Nucleus accumbens (tissue), 56 donors: ENCODE measurements at places on chromosomes 12 and 14.

DNA sequence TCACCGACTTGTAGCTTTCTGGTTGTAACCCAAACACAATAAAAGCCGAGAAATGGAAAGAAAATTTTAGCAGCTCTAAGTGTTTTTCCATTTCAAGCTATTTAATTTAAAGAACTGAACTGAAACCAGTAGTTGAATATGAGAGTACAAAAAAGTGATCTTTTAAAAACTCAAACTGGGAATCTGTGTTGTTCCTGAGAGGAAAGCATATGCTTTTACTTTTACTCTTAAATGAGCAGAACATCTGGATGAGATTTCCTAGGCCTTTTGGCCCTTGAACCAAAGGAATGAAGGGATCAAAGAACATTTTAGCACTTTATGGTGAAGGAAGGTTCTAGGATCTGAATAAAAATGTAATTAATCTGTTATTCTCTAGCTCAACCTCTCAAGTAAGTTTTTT lies 1.3 kb downstream of the KERA start:
- DNase-seq, result no peak

DNA sequence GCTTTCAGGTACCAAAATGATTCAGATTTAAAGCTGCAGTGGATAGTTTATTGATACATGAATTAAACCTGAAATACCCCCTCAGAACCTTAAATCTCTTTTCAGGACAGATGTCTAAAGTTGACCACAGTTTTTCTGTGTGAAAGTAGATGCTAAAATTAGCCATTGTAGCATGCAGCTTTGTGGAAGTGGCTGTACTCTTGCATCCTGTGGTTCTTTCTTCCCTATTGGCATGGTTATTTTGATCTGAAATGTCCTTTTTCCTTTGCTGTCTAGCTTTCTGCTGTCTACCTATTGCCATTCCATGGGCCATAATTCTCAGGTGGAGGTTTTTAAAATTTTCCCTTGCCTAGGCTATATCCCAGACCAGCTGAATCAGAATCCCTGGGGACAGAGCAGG lies 455.6 kb downstream of the ZFP36L1 start:
- no peak for DNase-seq

- DNase-seq, result no peak
Observed at GRCh38 chr12:116495260-116495659, 63.9 kb upstream of the MAP1LC3B2 start.

DNA sequence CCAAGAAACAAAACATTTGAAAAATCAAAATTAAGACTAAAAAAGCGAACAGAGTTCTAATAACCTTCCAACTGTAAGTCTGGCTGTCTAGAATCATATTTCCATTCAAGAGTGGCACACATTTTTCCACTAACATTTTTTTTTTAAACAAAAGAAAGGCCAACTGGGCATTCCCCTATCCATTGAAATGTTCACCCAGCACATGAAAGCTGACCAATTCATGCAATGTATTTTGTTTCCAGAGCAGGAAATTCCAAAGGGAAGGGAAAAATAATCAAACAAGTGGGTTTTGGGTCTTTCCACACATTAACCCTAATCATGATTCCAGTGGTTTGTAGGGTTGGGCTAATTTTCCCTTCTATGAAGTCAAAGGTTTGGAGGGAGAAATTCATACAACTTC lies 206.5 kb downstream of the CALM1 start:
- no peak for DNase-seq

DNA sequence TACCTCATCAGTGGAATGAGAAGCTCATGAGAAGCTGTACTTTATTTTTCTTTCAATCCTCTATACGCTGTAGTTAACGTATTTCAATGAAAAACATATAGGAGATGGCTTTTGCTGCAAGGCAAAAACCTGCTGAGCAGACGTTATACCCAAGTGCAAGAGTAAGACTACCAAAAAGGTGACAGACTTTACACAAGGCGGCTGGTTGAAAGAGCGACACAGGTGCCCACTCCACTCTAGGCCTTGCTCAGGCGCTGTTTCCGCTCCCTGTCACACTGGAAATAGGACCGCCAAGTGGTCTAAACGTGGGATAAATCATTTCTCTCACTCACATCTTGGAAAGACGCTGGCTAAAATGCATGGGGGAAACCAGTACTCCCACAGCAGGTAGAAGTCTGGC lies 54.5 kb downstream of the PPP2R5C start:
- DNase-seq, result no peak

- DNase-seq, result no peak
Observed at GRCh38 chr12:100877776-100878175, 83.2 kb downstream of the ANO4 start.

- DNase-seq, result no peak
Observed at GRCh38 chr14:39469094-39469710, 37.0 kb upstream of the FBXO33 start.

DNA sequence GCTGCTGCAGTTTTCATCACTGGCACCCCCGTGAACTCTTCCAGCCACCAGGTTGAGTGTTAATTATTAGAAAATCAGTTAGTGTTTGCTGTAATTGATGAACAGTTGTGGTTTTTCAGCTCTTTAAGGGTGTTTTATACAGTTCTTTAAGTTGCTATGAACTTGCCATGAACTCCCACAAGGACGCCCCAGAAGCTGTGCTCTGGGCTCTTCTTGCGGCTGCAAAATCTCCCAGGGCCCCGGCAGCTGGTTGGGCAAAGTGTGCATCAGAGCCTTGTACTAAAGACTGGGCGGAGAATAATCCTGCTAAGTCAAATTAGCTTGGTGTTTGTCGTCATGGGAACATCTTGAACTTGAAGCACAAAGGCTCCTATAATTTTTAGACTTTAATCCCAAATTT lies 82.2 kb downstream of the EML1 start:
- DNase-seq, result no peak

- no peak for DNase-seq
Observed at GRCh38 chr12:31626270-31626995, 33.1 kb upstream of the ETFBKMT start.

- DNase-seq, result peak; percentile 33
Observed at GRCh38 chr12:131831635-131832041, 3.4 kb downstream of the MMP17 start.

- no peak for DNase-seq
Observed at GRCh38 chr12:53308276-53308675, 8.8 kb downstream of the MYG1 start.

GRCh38 chr12:64273527-64274403 lies 51.7 kb upstream of the KICS2 start:
- DNase-seq, result no peak

DNA sequence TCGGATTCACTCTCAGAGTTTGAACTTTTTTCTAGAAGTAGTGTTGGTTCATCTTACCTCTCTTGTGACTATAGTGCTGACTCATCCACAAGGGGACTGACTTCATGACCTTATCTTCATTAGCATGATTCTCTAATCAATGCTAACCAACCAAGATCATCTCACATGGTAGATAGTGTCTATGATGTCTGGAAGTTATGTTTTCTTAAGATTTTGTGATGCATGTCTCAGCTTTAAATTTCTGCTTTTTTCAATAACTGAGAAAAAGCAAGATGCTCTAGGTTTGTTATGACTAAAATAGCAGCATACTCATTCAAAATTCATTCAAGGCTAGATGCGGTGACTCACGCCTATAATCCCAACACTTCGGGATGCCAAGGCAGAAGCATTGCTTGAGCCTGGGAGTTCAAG lies 12.3 kb upstream of the SLC35E3 start:
- DNase-seq, result no peak

GRCh38 chr14:58280954-58281787 lies 17.2 kb upstream of the ARID4A start:
- no peak for DNase-seq

GRCh38 chr14:61927520-61927919 lies 165.3 kb downstream of the SNAPC1 start:
- DNase-seq, result no peak

DNA sequence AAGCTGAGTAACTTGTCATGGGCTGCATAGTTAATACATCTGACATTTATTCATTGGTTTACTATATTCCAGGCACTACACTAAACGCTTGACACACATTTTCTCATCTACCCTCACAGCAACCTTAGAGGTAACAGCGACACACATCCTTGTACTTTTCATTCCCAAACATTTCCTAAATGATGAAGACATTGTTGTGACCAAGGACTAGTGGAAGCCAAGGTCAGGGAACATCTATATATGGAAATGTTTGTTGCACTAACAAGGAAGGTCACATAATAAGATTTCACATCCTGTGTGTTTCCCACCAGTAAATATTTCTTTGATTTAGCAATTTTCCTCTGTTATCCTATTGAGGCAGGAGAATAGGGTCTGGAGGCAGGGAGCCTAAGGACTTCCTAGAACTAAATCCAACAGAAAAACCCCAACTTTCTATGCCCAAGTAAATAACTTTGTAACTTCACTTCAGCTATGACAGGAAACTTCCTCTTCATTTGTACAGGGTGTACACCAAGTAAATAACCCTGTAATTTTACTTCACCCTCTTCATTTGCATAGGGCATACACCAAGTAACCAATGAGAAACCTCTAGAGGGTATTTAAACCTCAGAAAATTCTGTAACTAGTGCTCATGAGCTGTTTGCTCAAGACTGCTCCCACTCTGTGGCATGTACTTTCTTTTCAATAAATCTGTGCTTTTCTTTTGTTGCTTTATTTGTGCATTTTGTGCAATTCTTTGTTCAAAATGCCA lies 48.4 kb downstream of the ZNF641 start:
- no peak for DNase-seq

- no peak for DNase-seq
Observed at GRCh38 chr12:98402091-98402490, 113.3 kb upstream of the TMPO start.

DNA sequence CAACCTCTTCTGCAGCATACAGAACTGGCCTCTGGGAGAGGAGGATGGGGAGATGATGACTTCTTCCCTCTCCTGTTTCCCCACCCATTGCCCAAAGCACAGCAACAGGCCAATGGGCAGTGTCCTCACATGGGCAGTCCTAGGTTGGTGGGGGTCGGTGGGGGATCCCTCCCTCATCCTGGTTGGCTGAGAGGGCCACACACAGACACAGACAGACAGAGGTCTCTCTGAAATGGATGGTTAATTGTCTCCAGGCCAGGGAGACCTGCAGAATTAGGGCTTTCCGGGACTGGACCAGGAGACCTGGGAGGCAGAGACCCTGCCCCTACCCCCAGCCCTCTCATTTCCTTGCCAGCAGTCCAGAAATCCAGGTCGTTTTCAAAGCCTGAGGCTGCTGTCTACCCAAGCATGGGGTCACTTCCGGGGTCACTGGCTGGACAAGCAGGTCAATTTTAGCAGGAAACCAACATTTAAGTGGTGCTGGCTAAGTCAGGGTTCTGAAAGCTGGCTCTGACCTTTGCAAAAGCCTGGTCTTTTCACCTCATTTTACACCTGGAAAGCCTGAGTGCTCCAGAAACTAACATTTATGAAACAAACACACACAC lies 48.6 kb upstream of the TBX3 start:
- DNase-seq, result no peak

GRCh38 chr12:2057795-2058408 lies 5.1 kb downstream of the CACNA1C start:
- DNase-seq, result no peak

GRCh38 chr14:71141701-71142374 lies 234.6 kb downstream of the PCNX1 start:
- DNase-seq, result no peak

- DNase-seq, result no peak
Observed at GRCh38 chr14:71319666-71320065, 412.4 kb downstream of the PCNX1 start.

DNA sequence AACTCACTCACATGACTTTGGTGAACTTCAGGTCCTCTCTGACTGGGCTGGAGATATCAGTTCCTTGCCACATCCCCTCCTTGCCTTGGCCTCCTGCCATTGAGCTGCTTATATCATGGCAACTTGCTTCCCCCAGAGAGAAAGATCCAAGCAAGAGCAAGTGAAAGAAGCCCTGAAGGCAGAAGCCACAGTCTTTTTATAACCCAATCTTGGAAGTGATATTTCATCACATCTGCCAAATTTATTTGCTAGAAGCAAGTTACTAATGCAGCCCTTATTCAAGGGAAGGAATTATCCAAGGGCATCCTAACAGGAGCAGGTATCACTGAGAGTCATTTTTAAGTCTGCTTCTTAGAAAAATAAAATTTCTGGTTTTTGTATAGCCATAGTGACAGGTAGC lies 127.8 kb downstream of the SLC38A4 start:
- no peak for DNase-seq

- no peak for DNase-seq
Observed at GRCh38 chr12:132103542-132104308, 40.4 kb downstream of the DDX51 start.

DNA sequence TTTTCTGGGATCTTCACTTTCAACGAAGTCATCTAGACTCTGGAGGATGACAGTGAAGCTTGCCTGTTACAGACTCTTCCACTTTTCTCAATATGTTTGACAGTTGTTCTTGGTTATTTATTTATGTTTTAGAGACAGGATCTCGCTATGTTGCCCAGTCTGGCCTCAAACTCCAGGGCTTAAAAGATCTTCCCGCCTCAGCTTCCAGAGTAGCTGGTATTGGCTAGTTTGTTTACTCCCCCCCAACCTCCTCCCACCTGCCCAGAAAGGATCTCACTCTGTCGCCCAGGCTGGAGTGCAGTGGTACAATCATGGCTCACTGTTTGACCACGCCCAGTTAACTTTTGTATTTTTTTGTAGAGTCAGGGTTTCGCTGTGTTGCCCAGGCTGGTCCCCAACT lies 3.3 kb downstream of the SPATS2 start:
- no peak for DNase-seq

GRCh38 chr12:70928071-70928470 lies 7.5 kb upstream of the PTPRR start:
- no peak for DNase-seq

DNA sequence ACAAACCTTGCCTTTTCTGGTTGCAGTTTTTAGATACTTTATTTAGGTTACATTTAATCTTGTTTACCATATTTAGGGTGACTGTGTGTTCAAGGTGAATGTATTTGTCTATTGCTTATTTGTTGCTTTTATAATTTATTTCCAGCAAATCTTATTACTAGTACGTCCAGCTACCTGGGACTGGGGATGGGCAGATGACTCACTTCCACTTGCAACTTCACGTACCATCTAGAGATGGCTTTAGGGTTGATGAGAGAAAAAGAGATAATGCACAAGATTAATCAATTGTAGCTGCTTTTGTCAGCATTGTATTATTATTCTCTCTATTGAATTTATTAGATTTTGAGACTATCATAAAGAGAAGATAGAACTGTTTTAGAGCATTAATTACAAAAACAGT lies 5.1 kb downstream of the MIPOL1 start:
- DNase-seq, result no peak

DNA sequence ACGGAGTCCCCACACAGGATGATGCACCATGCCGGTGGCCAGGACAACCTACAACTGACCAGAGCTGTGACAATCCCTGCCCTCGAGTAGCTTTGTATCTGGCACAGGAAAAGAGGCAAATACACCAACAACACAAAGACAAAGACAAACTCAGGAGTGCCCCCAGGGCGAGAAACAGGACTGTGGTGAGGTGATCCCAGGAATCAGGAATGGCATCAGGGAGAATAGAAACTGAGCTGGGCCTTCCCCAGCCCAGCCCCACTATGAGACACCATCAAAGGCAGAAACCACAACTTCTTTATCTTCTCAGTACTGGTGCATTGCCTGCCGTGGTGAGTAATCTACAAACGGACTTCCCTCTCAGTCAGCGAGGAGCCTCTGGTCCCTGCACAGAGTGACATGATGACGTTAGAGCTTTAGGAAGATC lies 157.7 kb downstream of the TTC7B start:
- DNase-seq, result no peak

- no peak for DNase-seq
Observed at GRCh38 chr12:51493281-51493680, 68.7 kb downstream of the SLC4A8 start.

GRCh38 chr14:55381561-55381960 lies 30.1 kb downstream of the ATG14 start:
- DNase-seq, result no peak

GRCh38 chr12:108865169-108865568 lies 7.8 kb upstream of the SSH1 start:
- DNase-seq, result no peak
